ENCODE measurements at places on chromosomes 7 and 10.
A peak's percentile ranks its signal among the peaks of the same experiment; 100 is the strongest.

GRCh38 chr10:59675812-59676211 is 33.8 kb downstream of the SLC16A9 start:
- no peak for DNase-seq

- DNase-seq = no peak
Observed at GRCh38 chr7:41730161-41730560, 27.3 kb upstream of the INHBA start.

GRCh38 chr10:99280472-99280871 is 44.8 kb upstream of the HPSE2 start:
- DNase-seq = no peak

DNA sequence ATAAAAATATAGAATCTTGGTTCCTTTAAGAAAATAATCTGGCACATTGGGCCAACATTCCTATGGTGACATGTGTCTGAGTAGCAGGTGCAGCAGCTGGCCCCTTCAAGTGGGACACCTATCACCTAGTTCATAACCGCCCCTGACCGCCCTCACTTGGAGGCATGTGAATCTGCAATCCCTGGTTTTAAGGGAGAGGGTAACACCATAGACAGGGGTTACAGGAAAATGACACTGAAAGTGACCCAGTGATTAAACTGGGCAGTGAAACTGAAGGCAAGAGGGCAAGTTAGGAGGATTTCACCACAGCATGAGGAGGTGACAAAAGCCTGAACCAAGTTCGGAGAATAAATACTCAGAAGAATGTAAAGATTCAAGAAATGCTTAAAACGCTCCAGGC is 1.1 kb downstream of the RSU1 start:
- DNase-seq = no peak

DNA sequence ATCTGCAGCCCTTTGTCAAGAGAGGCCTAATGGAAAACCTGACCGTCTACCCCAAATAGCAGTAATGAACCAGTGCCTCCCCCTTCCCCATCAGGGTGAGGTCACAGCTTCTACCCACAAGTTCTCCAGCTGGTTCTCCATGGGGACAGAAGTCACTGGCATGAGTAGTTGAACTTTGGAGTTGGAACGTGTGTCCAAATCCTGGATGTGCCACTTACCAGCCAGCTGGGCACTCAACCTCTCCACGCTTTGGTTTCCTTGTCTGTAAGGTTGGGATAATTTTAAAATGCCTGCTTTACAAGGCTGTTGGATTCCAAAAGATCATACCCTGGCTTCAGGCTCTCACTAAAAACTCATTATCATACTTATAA is 25.6 kb downstream of the PRLHR start:
- no peak for DNase-seq

DNA sequence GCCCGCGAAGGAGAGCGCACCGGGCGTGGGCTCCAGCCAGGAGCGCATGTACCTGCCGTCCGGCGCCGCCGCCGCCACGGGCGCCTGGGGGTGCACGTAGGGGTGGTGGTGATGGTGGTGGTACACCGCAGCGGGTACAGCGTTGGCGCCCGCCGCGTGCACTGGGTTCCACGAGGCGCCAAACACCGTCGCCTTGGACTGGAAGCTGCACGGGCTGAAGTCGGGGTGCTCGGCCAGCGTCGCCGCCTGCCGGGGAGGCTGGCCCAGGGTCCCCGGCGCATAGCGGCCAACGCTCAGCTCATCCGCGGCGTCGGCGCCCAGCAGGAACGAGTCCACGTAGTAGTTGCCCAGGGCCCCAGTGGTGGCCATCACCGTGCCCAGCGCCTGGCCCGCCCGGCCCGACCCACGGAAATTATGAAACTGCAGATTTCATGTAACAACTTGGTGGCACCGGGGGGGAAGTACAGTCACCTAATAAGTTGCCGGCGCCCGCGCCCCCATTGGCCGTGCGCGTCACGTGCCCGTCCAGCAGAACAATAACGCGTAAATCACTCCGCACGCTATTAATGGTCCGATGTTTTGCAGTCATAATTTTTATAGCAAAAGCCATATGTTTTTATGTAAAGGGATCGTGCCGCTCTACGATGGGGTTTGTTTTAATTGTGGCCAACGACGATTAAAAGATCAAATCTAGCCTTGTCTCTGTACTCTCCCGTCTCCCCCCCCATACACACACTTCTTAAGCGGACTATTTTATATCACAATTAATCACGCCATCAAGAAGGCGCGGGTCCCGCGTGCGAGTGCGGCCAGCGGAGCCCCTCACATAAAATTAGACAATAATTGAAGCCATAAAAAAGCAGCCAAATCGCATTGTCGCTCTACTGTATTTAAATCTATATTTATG is at the start of gene HOXA9:
Gene HOXA9, minus strand, starts transcription at position 449 of the 907 bp plus-strand sequence. Its CDS starts 80 bp downstream, at position 369.
- no peak for DNase-seq

DNA sequence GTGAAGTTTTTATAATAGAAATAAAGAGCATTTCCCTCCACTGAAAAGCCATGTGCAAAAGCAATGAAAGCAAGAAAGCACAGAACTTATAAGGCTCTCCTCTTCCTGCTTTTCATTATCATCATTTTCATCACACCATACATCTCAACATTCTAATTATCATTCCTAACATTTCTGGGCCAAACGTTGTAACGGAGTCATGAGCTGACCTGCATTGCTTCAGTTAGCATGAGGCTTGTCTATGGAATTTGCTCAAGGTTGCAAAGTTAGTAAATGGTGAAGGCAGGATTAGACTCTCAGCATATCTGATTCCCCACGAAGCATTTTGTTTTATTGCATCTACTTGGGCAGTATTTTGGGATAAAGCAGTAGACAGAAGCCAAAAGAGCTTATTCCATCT is 11.4 kb downstream of the SCIN start:
- no peak for DNase-seq

DNA sequence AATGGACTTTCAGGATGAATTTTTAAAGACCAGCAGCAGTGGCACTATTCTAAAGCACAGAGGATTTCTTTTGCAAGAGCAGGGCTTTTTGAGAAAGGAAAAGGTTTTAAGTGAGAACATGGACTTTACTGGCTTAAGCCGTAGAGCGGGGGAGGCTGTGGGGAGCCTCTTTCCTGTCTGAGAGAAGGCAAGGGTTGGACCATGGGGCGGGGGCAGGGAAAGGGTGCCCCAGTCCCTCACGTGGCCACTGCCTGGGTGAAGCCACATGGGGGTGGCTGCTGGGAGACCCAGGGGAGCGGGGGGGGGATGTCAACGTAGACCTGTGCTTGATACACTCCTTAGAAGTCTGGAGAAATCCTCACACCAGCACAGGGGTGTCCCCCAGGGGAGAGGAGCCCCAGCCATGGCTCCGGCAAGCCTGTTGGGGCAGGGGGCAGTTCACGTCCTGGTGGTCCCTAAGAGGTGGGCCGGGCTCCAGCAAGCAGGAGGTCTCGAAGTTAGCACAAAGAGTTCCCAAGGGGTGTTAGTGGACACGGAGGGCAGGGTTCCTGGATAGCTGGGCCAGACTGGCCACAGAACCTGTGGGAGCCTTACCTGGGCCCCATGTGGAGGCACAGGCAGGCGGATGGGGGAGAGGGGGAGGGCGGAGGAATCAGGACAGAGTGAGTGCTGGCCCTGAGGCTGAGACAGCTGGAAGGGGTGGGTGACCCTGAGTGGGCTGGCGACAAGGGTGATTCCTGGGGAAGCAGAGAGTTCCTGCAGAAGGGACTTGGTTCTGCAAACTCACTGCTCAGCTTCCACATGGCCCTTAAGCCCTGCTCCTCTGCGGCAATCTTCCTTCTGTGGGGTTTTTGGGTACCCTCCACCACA is 36.9 kb upstream of the ELFN1 start:
- DNase-seq = no peak

- DNase-seq = no peak
Observed at GRCh38 chr7:91620827-91621226, 259.7 kb downstream of the MTERF1 start.

- no peak for DNase-seq
Observed at GRCh38 chr10:121928528-121928884, 675 bp upstream of the ATE1 start.

GRCh38 chr7:150858236-150859197 is 6.2 kb downstream of the AOC1 start:
- no peak for DNase-seq

DNA sequence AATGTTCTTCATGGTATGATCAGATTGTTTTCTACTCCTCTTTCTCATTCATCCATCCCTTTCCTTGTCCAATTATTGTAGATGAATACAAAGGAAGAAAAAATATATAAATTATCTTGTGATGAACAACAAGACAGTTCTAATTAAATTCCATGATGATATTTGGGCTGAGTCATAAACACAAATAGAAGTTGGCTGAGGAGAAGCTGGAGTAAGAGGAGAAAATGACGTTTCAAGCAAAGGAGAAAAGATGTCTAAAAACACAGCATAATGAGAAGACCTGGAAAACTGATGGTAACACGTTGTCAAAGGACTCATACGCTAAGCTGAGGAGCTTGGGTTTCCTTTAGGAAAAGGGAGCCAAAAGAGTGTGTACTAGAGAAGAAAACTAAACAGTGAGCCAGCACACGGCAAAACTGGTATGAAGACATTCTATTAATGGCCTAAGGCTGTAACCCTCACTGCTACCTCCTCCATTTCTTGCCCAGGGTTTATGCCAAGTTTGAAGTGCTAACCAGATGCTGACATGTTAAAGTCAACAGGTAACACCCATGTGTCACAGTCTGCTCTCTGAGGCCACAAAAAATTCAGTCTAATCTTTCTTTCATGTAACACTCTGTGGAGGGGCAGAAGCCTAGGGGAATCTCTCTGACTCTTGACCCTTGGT is 26.1 kb downstream of the ZFAND4 start:
- DNase-seq = no peak

DNA sequence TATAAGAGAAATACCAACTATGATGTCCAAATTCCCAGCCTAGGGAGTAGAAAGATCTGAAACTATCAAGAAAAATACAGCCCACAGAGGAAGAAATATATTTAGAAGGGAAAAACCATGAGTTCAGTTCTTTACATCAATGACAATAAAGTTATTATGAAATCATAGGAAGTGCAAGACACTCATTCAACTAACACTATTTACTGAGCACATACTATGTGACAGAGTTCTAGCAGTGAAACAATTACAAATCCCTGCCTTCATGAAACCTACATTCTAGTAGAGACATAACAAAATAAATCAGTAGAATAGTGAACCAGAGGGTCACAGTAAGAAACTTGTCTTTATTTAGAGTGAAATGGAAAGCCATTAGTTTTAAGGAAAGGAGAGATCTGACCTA is 2.1 kb downstream of the NDUFA5 start:
- no peak for DNase-seq

DNA sequence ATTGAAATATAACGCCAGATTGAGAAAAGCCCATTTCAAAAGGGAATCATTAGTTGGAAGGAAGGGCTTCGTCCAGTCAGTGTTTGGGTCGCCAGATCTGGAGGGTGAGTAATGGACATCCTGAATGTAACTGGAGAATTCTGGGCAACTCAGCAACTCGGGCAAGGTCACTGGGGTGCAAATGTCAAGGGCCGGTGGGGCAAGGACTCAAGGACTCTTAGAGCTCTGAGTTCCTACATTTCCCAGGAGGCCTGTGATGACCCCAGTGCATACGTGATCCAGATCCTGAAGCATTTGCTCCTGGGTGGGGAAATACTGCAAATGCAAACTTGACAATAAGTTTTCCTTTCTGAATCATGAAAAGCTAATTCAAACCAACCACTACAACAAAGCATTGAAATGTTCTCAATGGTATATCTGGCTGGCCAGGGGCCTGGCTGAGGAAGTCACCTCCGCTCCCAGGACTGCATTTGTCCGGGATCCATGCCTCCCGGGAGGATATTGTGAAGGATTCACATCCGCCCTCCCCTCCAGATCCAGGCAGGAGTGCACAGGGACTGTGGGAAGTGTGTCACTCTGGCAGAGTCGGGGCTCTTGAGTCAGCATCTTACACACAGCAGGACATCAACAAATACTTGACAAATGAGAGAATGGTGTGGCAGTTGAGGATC is 164.0 kb downstream of the FANK1 start:
- peak; percentile 65 for DNase-seq

All from Panc1 (cell line).